ENCODE measurements at places on chromosomes 7 and 10.
A peak's percentile ranks its signal among the peaks of the same experiment; 100 is the strongest.

DNA sequence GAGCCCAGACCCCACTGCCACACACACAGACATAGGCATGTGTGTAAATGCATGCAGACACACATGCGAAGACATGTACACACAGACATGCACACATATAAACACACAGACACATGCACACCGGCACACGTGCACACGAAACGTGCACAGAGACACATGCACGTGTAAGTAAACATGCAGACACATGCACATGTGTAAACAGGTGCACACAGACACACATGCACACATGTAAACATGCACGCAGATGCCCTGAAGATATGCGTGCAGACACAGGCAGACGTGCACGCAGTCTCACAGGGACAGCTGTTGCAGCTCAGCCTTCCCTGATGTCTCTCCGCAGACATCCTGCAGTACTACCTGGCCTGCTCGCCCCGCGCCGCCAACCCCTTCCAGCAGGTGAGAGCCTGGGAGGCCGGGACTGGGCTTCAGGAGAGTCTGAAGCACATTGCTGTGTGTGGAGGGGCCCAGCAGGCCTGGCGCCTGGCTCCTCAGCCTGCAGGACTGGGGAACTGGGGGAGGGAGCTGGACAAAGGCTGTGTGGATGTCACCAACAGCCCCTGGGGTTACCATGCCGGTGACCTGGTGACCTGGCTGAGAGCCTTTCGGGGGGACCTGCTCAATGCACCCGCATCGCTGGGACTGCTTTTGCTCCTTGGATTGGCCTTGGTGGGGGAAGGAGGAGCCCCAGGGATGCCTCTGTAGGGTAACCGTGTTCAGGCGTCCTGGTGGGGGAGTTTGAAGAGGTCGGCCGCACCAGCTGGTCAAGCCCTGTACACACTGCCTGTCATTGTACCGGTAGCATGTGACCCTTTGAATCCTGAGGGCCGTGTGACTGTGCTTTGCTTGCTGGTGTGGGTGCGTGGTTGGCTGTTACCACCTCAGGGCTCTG lies 20.3 kb downstream of the TTYH3 start:
- no peak for DNase-seq

DNA sequence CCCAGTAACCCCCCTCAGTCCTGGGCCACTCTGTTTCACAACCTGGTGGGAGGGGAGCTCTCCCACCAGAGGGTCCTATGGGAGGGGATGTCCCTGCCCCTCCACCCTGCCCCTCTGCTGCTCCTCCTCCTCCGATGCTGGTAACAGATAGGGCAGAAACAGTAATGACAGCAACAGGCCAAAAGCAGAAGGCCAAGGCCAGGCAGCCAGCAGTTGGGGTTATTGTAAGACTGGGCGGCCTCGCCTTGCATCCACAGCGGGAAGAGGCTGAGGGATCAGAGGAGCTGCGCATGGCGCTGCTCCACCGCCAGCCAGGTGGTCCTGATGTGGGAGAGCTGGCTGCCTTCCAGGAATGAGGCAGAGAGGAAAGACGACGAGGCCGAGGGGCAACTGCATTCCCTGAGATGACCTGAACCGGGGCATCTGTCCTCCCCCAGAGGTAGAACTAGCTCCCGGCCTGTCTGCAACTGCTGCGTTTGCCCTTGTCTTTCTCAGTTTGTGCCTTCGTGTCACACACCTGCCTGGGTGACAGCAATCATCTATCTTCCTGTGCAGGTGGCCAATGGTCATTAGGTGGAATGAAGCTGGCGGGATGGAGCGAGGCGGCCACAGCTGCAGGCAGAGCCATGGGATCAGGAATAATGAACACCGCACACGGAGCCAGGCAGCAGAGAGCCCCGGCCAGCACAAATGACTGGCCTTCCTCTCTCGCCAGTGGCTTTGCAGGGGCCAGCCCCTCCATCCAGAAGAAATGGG lies 54.0 kb upstream of the CACUL1 start:
- DNase-seq = no peak

DNA sequence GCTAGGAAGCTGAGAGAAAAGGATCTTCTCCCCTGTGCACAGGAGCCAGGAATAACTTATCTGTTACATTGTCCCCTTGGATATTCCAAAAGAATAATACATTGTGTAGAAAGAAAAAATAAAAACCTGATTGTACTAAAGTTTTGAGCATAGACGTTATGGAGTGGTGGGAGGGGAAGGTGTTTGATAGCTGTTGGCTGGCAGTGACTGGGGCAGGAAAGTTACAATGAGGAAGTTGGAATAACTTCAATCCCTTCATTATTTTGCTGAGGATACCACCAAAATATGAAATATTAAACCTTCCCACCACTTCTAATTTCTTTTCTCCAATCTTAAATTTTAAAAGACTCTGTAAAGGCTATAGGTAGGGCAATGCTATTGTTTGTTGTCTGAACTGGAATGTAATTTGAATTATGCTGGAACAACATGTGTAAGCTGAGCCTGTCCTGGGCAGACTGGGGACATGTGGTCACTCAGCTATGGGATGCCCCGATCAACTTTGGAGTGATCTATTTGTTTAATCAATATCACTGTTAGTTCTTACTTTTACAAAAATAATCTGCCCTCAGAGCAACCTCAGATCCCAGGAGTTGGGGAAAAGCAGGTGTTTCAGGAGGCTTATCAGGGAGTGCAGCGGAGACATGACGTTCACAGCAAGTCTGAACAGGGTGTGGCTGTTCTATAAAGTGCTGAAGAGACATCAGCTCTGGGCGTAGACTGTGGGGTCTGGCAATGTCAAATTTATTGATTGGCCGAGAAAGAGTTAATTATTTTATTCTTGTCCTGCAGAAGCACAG lies 20.8 kb downstream of the CYP3A43 start:
- DNase-seq = no peak

GRCh38 chr10:4046030-4046429 lies 261.0 kb upstream of the KLF6 start:
- DNase-seq = peak; percentile 31

DNA sequence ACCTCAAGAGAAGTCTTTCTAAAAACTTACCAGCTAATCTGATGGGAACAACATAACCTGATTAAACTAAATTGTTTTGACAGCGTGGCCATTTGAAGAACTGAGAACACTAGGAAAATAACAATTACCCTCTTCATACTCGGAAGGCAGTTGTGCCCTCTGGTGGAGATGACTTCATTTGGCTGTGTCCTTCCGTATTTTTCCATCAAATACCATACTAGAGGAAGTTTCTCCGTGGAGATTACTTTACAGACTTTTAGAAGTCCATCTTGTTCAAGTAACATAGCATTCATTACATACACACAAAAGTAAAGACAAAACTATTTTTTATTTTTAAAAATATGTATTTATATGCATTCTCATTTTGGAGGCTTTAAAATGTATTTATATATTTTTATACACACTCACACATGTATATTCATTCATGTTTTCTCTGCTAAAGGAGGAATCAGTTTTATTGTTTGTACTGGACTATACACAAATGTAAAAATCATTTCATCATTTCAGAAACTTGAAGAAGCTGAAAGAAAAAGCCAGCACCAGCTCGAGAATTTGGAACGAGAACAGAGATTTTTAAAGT lies 25.2 kb downstream of the SMNDC1 start:
- DNase-seq = peak; percentile 32

DNA sequence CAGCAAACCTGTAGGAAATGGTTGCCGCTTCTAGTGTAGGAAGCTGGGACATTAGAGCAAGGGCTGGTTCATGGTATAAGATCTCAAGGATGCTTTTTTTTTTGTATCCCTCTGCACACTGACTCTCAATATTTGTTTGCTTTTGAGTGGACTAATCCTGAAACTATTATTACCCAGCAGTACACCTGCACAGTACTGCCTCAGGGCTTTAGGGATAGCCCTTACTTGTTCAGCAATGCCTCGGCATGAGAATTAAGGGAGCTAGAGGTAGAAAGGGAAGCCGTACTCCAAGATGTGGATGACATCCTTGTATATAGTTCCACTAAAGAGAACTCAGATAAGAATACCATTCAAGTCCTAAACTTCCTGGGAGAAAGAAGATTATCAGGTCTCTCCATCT lies 70.5 kb downstream of the COPG2 start:
- DNase-seq = no peak

DNA sequence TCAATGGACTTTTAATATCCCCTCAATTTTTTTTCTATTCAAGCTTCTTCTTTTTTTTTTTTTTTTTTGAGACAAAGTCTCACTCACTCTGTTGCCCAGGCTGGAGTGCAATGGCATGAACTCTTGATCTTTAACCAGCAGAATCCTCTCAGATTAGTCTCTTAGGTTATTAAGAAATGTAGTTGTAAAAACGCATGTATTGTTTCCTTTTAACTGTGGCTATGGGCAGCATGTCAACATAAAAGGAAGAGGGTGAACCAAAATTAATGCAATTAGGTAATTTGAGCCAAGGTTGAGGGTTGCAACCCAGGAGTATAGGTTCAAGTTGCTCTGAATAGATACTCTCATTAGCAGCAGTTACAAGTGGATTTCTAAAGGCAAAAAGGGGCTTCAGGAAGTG lies 4.3 kb upstream of the GSTO1 start:
- DNase-seq = no peak

DNA sequence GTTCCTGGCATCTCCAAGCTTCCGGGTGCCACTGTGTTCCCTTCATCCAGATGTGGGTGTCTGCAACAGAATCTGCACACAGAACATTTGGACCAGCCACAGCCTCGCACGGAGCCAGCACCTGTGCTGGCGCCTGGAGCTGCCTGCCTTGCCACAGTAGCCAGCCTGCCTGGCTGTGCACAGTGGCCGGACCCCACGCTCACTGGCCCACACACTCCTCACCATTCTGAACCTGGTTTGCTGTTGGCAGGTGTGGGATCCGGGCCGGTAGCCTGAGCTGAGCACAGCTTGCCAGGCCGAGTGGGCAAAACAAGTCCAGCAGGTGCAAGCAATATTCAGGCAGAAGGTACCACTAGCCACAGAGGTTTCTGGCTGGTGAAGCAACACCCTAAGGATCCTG lies 7.6 kb upstream of the KLHL7 start:
- no peak for DNase-seq

DNA sequence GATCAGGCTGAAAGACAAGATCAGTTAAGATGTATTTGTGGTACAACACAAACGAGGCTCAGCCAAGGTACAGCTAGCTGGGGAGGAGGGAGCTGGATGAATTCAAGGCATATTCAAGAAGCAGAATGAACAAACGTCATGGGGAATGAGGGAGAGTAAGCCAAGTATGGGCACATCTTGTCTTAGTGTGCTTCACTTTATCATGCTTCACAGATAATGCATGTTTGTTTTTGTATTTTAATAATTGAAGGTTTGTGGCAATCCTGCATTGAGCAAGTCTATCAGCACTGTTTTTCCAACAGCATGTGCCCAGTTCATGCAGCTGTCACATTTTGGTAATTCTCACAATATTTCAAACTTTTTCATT lies 135.4 kb downstream of the HIBADH start:
- DNase-seq = no peak

DNA sequence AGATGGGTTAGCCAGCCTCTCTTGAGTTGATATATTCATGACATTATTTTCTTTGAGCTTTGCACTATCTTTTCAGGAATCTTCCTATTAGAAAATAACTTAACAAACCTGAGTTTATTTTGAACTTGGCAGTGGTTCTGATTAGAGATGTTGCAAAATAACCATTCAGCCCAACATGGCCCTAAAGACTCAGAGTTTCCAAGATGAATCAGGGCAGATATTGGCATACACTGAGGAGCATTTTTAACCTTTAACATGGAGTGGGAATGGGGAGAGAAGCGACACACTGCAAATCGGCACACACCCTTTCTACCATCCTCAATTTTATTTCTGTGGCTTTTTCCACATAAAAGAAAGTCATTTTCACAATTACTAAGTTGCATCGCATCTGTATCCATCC lies 190.8 kb downstream of the TRIL start:
- no peak for DNase-seq

- DNase-seq = peak; percentile 45
These were observed 71.8 kb upstream of the PIK3CG start for GRCh38 chr7:106793015-106793975.

GRCh38 chr7:121083790-121084251 lies 95.3 kb downstream of the CPED1 start:
- no peak for DNase-seq

DNA sequence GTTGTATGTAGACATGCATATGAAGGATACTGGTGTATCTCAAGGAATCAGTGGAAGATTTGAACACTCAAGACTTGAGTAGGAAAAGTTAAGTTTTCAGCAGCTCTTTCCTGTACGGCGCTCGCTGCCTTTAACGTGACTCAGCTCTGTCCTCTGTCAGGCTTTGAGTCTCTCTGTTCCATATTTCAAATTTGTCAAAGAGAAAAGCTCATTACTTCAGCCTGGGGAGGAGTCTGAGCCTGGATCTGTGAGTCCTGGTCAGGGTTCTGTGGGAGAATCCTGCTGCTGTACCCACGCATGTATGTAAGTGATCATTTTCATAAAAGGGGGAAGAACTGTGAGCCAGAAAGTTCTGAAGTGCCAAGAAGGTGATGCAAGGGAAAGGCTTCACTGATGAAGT lies 13.8 kb upstream of the MPP7 start:
- DNase-seq = no peak

GRCh38 chr10:131830446-131831130 lies 70.2 kb upstream of the PPP2R2D start:
- DNase-seq = no peak

DNA sequence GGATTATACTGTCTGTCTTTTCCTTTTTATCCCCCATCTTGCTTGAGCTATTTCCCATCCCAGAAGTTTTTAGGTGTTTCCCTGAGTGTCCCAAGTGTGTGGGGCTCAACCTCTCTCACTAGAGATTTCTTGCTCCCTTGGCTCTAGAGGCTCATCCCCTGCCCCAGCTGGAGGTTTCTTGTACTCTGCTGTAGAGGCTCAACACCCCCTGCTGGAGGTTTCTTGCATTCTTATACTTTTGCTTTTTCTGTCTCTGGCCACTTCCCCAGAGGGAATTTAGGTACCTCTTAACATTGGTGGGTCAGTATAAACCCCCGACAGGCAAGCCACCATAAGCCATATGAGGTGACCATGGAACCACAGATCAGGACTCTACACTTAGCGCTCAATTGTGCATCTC lies 114.2 kb upstream of the FAM3C start:
- no peak for DNase-seq

DNA sequence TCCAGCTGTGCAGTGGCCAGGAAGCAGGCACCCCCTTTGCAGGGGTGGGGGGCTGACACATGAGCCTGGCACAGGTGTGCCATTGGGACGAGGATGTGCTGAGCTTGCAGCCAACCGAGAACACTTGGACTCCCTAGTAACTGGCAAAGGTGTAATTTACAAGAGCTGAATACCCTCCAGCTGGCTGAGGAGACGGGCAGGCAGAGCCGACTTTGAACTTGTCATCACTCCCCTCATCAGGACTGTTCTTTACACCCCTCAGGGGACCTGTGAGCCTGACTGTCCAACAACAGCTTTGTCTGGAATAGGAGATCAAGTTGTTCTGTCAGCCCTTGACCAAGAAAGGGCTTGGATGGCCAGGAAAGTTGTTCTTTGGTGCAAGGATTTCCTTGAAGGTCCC lies 61.2 kb downstream of the CDH23 start:
- DNase-seq = no peak

Measured in germinal center (tissue), 1 donor.